ENCODE measurements at places on chromosomes 16 and 17. TPM values are rescaled to one million over a fixed set of nuclear protein-coding genes. Genes with fewer than 3 reads are reported as not detected.

TNP2 gene
- not detected for total RNA-seq

MT1G gene
- total RNA-seq = 3.4 TPM

CES5A gene
- total RNA-seq = not detected

CLTC gene
- 184 TPM for total RNA-seq

CCL16 gene
- total RNA-seq = not detected

NHERF2 gene
- total RNA-seq = 3.7 TPM

SPAG7 gene
- 94.6 TPM for total RNA-seq

KIF19 gene
- total RNA-seq = not detected

KRTAP9-8 gene
- total RNA-seq = not detected

LPO gene
- total RNA-seq = 0.16 TPM

C16orf92 gene
- total RNA-seq = not detected

GRCh38 chr16:87123356-87124001 is 193.7 kb downstream of the C16orf95 start:
- DNase-seq = no peak

GRCh38 chr17:80772906-80773242 is 218.8 kb upstream of the CHMP6 start:
- peak; percentile 46 for DNase-seq

DNA sequence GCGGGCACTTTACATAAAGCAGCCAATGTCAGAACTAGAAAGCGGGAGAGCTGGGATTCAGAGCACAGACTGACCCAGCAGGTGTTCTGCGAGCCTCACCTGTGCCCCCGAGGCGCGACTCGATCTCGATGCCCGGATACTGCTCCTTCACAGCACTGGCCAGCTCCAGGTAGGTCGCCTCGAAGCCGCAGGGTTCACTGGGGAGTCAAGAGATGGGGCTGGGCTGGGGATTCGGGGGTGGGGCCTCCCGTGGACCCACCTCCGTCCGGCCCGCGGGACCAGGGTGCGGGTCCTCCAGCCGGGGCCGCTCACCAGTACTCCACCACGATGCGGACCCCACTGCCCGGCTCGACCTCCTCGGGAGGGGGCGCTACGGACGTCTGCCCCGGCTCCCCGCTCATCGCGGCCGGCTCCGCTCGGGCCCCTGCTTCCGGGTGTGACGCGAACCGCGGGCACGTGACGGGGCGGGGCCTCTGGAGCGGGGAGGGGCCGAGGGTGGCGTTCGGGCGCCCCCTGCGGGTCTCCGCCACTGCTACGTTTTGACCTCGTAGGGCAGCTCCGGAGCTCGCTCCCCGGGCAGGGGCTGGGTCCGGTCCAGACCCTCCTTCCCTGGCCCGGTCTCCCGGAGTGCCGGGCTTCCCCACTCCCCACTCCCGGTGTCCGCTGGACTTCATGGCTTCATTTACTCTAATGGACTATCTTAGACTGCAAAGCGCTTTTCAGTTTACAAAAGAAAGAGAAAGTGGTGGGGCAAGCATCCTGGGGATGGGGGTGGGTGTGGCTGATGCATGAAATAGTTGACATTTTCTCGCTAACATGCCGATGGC is at the start of gene MIEN1:
Gene MIEN1, minus strand, starts transcription at position 438 of the 827 bp plus-strand sequence. Its CDS starts 37 bp downstream, at position 401.
- peak; percentile 98 for DNase-seq

DNA sequence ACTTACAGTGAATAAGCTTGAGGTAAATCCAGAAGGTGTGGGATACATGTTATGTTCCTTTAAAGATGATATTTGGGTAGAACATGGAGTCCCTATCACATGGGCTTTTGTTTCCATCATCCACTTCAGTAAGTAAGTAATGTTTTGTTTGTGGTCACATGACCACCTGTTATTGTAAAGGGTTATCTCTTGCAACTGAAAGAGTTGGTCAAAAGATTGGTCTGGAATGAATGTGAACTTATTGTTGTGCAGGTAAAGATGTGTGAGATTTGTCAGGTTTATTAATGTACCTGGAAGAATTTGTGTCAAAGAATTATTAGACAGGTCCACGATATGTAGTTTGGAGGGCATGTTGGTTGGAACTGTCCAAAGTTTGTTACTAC is 1.6 kb downstream of the OMG start:
- DNase-seq = no peak

GRCh38 chr17:65370669-65371131 is 190.7 kb downstream of the AXIN2 start:
- DNase-seq = no peak

DNA sequence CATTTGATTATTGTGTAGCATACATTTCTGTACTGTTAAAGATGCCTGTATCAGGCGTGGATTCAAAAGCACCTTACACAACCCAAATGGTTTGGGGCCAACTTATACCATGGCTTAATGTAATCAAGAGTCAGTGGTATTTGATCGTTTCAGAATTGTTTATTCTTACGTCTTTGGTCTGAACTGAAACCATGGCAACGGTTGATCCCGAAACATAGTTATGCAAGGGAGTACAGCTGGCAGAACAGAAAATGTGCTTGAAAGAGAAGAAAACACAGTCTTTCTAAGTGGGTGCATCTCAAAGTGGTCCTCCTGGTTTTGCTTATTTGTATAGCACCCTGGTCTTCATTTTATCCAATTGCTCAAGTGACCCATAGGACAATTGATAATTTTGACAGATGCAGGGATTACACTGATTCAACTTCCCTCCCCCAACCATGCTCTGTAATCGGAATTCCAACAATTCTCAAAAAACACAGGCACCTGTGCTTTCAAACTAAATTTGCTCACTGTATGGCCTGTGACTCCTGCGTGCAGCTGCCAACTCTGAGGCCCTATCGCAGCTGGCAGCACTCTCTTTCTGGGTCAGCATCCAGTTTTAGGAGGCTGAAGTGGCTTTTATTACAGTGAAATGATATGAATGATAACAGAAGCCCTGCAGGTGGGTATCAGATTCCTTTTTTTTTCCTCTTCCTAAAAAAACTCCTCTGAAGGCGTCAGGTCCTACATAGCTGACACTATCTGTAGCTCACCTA is 77.0 kb upstream of the AXIN2 start:
- no peak for DNase-seq

DNA sequence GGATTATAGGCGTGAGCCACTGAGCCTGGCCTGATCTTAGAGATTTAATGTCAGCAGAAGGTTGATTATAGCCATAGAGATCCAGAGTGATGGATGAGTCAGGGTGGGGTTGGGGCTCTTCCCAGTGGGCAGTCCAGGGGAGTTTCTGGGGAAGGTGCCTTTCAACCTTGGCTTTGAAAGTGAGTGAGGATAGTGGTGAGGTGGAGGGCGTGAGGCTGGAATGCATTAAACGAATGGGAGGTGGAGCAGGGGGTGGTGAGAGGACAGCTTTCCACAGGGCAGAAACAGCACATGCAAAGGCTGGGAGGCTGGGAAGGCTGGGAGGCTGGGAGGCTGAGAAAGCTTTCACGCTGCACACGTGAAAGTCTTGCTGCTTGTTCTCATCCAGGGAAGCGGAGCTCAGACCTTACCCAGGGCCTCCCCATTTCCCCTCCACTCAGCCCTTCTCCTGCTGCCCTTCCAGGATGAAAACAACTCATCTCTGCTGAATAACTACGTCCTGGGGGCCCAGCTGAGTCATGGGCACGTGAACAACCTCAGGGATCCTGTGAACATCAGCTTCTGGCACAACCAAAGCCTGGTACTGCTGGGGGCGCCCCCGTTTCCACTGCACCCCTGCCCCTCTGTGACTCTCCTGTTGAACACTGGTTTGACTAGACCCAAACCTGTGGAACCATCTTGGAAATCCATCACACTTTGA is 22.3 kb downstream of the ADGRG5 start:
- no peak for DNase-seq

DNA sequence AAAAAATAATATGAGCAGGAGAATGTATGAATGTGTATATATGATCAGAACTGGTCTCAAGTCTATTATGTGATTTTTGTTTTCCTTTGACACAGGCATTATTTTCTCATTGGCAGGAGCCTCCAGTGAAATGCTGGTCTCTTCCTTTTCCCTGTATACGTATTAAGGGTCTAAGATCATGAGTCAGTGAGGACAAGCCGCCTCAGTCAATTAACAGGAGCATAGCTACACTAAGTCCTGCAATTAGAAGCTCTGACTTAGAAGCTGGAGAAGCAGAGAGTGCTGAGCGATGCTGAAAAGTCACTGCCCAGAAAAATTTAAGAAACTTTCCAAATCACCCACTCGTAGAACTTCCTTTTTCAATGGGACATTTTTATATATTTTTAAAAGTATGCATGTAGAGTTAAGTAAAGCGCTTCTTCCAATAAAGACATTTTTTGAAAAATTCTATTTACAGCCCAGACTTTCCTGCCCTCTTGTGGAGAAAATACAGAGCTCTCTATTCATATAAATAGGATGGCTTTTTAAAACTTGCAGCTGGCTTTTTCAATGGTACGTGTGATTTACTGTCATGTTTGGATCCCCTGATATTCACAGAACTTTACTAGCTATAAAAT is 70.2 kb upstream of the PSMD7 start:
- no peak for DNase-seq

- DNase-seq = no peak
Observed at GRCh38 chr16:30895627-30896260, 670 bp upstream of the CTF1 start.

DNA sequence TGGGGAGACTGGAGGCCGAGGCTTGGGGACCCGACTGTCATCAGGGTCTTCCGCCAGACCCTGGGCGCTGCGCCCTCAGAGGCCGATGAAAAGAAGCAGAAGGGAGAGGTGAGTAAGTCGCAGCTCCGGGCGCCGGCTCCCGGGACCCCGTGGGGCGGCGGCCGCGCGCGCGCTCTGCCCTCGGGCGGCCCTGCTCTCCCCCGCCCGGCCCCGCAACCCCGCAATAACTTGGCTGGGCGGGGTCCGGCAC is 392 bp upstream of the ABHD15 start:
- no peak for DNase-seq

DNA sequence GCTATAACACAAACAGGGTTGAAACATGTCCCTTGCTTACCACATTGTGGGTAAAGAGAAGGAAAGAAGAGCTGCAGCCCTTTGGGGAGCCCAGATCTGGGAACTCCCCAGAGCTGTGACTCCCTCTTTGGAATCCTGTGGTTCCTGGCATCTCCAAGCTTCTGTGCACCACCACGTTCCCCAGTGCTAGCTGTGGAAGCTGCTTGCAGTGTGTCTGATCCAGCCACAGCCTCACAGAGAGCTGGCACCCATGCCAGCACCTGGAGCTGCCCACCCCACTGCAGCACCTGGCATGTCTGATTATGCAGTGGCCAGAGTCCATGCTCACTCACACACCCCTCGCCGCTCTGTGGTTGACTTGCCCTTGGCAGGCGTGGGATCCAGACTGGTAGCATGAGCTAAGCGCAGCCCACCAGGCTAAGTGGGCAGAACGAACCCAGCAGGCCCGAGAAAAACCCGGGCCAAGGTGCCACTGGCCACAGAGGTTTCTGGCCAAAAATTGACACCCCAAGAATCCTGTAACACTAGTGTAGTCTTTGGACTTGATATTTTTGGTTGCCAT is 252.6 kb upstream of the KCNJ16 start:
- no peak for DNase-seq

GRCh38 chr17:2207815-2208515 is 95.6 kb downstream of the SMG6 start:
- DNase-seq = no peak

GRCh38 chr17:81095383-81095762 is 60.4 kb downstream of the BAIAP2 start:
- peak; percentile 38 for DNase-seq

DNA sequence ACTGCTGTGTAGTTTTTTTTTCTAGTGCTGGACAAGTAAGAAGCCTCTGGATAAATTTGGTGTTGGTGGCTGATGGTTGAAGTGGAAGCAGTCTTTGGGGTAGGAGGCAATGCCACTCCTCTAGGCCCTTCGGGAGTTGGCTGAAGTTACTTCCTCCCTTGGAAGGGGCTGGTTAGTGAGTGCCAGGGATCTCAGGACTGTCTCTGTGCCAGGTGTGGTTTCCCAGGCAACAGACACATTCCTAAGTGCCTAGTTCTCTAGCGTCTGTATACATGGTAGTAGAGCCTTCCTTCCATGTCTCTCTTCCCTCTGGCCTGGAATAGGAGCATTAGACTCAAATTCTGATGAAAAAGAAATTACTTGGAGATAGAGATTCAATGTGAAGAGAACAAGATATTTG is 15.3 kb downstream of the TMEM98 start:
- DNase-seq = no peak

DNA sequence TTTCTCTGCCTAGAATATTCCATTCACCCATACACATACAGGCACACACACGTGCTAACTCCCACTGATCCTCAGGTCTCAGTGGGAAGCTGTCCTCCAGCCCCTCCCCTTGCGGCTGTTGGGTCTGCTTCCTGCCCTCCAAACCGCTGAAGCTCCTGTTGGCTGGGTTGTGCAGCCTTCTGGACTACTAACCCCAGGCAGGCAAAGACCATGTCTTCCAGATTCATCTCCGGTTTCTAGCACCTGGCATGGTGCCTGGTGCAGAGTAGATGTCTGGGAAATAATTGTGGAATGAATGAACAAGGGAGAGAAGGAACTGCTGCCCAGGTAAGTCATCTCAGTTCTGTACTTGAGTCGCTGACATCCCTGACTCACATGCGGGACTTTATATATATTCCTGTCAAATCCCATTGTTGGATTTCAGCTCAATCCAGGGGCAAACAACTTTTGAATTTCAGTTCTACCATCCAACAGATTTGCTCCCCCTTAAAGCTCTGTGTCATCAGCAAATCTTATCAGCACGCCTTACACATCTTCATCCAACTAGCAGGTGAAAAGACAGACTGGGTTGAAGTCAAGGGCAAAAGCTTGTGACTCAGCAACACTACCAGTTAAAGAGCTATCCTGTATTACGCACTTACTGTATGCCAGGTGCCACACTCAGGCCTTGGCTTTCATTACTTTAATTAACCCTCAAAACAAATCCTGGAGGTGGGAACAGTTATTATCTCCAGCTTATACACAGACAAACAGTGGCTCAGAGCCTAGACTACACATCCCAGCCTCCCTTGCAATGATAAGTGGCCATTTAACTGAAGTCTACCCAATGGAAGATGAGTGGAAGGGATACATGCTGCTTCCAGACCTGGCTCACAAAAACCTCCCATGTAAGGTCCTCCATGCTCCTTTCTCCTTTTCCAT is 51.1 kb downstream of the SRCIN1 start:
- no peak for DNase-seq
